ENCODE measurements at places on chromosomes 12 and 14.

GRCh38 chr12:47777741-47778558, 4.9 kb downstream of the SLC48A1 start:
- no peak for DNase-seq

DNA sequence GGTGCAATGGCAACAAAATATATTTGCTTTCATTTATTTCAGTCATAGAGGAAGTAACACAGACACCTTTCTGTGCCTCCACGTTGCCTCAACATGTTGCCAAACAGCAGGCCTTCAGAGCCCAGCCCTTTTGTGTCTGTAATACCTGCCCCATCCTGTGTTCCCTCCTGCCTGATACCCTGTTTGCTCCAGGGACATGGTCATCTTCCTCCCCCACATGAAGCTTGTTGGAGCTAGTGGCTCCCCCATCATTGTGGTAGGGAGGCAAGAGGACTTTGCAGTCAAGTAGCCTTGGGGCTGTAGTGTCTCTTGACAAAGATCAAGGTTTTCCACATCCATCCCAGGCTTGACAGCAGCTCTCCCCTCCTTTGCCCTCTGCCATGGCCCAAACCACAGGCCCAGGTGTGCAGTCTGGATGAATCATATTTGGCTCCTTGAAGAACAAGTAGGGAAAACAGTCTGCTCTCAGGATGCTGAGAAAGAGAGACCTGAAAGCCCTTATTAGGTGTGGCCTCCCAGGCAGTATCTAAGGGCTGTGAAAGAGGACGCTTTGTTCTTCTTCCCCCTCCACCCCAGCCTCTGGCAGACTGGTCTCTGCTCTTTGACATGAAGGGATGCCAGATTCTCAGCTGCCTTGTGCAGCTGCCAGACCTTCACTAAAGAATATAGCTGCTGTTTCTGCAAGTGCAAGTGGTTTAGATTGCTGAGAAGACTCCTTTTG, 329.0 kb downstream of the C12orf75 start:
- no peak for DNase-seq

GRCh38 chr12:79997096-79997791, 62.3 kb upstream of the PPP1R12A start:
- no peak for DNase-seq

DNA sequence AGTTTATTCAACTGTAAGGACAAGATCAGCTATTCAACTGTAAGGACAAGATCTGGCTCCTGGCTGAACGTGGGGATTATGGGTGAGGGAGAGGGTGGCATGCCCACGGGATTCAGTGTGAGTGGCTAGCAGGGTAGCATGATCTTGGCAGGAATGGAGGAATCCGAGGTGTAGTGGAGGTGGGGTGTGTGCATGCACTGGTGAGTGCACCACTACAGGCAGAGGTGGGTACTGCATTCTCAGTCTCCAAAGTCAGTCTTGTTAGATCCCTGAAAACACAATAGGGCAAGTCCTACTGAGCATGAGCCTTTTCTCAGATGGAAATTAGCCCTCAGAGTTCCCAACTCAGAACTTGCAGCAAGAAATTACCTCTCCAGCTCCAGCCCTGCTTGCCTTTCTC, 32.2 kb upstream of the DCD start:
- peak; percentile 11 for DNase-seq

Measured in EL (cell line).